ENCODE measurements at places on chromosomes 3 and 15.
A peak's percentile ranks its signal among the peaks of the same experiment; 100 is the strongest.

DNA sequence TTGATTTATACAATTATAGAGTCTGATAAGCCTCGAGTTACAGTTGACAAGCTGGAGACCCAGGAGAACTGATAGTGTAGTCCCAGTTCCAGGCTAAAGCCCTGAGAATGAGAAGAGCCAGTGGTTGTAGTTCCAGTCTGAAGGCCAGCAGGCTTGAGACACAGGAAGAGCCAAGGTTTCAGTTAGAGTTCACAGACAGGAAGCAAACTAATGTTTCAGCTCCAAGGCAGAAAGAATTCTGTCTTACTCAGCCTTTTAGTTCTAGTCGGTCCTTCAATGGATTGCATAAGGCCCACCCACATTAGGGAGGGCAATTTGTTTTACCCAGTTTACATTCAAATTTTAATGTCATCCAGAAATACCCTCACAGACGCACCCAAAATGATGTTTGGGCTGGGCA is 102.7 kb downstream of the CDIN1 start:
- DNase-seq = no peak

GRCh38 chr3:52982839-52983238 is 63.0 kb downstream of the SFMBT1 start:
- peak; percentile 12 for DNase-seq

GRCh38 chr3:41126961-41127360 is 72.3 kb upstream of the CTNNB1 start:
- no peak for DNase-seq

GRCh38 chr3:57998366-57999283 is 9.6 kb upstream of the FLNB start:
- DNase-seq = no peak

DNA sequence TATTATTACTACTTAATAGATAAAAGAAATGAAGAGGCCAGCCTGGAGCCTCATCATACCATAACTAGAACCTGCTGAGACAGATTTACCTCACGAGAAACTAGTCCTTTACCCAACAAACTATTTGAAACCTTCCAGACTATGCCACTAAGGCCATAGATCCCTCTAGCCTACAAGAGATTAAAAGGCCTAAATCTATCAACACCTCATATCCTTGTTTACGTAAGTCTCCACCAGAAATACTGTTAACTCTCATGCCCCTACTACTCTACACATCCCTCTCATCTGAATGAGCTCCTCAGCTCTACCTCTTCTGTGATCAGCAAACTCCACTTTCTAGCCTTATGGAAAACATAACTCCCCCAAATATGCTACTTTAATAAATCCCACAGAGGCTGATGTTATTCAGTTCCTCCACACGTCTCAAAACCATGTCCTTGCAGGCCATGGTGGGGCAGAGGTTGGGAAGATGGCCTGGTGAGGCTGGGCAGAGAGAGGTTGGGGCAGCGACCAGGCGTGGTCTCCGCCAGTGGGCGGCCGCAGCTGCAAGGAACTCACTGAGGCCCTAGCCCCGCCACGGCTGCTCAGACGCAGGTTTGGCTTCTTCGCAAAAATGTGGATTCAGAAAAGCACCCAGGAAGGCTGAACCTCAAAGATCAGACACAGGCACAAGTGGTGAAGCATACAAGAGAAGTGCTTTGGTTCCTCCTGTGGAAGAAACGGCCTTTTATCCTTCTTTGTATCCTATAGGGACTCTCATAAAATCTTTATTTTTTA is 65.8 kb downstream of the GSK3B start:
- DNase-seq = no peak

DNA sequence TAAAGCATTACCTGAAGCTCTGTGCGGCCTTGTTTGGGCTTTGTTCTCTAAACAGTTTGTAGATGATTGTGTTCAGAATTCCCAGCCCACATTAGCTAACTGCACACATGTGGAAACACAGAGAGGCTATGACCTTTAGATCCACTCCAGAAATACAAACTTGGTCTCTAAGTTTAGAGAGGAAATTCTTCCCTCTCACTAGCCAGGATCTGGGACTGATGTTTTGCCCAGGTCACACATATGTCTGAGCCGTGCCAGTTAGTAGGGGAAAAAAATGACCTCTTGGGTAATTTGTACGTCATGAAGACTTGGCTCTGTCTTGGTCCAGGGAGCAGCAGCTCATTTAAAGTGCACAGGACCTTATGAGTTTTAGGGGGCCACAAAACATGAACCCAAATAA is 223.1 kb downstream of the RBMS3 start:
- DNase-seq = no peak

- DNase-seq = no peak
Observed at GRCh38 chr15:65072617-65073016, 3.9 kb upstream of the KBTBD13 start.

DNA sequence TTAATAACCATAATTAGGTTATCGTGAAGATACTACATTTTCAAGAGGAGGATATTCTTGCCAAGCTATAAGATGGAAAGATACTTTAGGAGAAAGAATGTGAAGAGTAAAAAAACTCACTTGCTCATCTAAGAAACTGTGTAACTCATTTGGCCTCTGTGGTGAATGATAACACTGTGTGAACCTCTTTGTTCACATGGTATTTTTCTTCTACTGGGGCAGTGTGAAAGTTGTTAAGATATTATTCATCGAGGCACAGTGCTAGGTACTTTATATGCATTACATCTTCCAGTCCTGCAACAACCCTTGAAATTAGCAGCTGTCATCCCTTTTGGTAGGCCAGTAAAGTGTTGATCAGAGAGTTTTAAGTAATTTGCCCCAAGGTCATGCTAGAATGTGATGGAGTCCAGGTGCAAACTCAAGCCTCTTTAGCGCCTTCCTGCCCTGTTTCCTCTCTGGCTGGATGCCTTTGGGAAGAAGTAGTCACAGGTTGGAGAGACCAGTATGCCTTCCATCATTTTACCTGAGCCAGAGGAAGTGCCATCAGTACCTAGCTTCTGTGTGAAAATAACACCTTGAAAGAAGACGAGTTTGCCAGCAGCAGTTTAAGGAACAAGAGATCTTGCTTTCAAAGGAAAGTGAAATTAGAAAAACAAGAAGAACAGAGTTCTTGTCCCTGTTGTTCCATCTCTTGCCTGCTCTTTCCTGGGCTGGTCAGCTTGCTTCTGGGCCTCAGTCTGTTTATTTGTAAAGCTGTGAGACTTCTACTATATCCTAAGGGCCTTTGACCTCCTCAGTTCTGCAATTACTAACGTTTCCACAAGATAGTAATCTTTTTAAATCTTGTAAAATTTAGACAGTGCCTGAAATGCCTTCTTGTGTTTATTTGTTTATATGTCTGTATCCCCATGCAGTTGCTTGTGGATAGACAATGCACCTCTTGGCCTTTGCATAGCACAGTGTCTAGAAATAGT is 179.3 kb downstream of the FNDC3B start:
- DNase-seq = no peak

GRCh38 chr15:57591822-57592367 is at the start of gene MYZAP:
MYZAP (plus strand) TSS chr15:57591904; CDS start chr15:57592035, 131 bp downstream.
- peak; percentile 44 for DNase-seq

GRCh38 chr3:53837331-53837730 is 8.9 kb downstream of the CHDH start:
- DNase-seq = peak; percentile 10

DNA sequence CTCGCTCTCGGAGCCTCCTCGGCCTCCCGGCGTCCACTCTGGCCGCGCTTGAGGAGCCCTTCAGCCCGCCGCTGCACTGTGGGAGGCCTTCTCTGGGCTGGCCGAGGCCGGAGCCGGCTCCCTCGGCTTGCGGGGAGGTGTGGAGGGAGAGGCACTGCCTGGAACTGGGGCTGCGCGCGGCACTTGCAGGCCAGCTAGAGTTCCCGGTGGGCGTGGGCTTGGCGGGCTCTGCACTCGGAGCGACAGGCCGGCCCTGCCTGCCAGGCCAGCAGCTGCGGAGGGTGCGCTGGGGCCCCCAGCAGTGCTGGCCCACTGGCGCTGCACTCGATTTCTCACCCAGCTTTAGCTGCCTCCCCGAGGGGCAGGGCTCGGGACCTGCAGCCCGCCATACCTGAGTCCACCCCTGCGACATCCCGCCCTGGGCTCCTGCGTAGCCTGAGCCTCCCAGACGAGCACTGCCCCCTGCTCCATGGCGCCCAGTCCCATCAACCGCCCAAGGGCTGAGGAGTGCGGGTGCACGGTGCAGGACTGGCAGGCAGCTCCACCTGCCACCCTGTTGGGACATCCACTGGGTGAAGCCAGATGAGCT is 765.0 kb downstream of the IGSF11 start:
- no peak for DNase-seq

- DNase-seq = peak; percentile 50
Observed at GRCh38 chr15:75104804-75105557, 81.6 kb downstream of the PPCDC start.

DNA sequence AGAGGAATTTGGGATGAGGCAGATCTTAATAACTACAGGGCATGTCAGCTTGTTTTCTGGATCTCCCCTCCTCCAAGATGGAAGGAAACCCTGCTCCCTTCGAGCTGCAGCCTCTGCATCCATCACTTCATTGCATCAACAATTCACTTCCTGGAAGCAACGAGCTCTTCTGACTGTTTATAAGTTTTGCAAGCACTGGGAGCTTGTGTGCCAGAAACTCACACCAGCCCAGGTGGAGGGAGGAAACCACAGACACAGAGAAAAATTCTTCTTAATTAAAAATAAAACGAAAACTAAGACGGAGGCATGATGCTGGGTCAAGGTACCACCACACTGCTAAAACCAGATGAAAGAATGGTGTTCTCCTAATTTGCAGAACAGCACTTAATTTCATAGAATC is 10.6 kb downstream of the LRIG1 start:
- no peak for DNase-seq

GRCh38 chr3:58349792-58350626 is 17.3 kb downstream of the PXK start:
- DNase-seq = no peak

DNA sequence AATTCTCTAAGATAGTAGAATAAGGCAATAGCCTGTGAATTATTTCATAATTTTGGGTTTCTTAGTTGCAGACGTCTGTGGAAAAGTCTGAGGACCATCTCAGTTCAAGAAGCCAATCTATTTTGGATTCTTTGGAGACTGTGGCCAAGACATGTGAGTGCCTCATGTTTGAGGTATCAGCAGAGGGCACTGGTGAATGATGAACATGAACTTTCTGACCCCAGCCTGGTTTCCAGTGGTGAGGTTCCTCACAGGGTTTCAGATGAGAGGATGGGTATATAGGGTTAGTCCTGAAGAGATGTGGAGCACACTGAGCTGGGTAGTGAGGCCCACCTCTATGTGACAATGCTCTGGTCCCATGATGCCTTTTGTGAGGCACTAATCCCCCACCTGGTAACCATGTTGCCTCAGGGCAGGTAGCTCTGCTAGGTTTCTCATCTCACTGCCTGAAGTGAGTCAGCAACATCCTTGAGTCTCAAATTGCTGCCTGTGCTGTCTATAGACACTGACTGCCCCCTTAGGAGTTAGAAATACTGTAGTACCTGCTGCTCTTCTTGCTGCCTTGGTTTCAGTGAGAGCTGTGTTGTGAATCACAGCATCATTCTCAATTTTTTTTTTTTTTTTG is 32.3 kb downstream of the C3orf62 start:
- no peak for DNase-seq

DNA sequence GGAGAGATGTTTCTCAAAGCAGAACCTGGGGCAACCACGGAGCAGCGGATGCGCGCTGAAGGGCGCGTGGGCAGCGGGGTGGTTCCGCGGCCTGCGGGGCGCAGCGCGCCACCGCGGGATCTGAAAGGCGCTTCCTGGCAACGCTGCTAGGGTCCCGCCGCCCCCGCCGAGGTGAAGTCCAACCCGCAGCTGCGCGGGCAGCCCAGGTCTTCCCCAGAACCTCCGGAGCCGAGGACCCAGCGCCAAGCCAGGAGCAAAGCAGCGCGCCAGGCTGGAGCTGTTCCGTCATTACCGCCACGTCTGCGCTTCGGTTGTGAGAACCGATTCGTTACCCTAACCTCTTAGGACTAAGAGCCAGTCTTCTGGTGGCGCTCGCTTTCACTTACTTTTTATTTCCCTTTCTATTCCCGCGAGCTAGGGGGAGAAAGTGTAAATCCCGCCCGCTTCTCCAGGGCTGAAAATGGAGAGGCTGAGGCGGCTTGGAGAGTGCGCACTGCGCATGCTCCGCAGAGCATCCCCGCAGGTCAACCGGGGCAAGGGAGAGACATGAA is 3.2 kb upstream of the GABRG3 start:
- DNase-seq = no peak

- no peak for DNase-seq
Observed at GRCh38 chr3:179697736-179698332, 45.0 kb downstream of the USP13 start.

DNA sequence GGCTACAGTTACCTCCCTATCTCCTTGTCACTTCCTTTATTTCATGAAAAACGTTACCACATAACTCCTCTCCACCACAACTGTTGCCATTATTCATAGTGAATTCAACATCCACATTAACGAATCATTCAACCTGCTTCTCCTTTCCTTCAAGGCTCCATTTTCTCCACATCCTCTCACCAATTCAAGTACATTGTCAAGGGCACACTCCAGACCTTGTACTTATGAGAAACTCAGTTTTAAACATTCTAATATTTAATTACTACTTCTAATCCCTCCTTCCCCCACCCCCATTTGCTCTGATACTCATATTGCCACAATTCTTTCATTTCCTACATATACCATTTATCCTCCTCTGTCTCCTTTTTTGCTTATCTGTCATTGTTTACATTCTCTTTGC is 871.2 kb downstream of the TUSC7 start:
- DNase-seq = no peak

DNA sequence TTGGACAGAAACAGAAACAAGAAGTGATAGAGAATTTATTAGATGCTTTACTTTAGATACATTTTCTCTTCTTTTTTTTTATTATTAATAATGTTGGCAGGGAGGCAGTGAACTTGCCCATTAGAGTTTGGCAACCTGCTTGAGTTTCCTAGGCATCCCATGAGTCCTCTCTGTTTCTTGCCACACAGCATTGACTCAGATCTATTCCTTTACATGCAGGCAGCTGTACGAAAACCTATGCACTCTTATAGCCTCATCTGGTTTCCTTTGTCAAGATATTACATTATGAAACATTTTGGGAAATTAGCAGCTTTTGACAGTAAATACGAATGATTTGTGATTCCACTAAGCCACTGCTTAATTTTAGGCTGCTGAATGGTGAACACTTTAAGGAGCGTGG is 23.3 kb downstream of the IL1RAP start:
- DNase-seq = no peak

DNA sequence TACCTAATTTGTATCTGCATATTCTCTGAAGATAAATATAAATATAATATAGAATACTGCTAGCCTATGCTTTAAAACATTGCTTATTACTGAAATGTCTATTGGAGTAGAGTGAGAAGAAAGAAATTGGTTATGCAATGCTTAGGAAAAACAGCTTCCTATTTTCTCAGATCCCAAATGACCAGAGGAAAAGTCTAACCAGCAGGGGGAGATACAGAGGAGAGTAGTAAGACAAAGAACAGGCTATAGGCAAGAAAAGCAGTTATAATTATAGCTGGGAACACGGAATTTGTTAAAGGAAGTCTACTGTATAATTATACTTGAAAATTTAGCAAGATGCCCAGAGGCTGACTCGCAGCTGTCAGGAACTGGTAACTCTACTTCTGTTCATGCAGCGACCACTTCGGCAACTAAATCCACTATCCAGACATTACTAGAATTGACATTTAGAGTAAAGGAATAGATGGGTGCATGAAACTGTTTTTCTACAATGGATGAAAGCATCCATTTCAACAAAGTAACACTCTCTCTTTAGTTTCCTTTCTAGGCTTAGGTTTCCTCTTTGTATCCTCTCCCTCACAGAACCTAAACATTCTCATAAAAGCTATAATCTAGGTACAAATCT is 97.2 kb downstream of the TBC1D5 start:
- no peak for DNase-seq

GRCh38 chr15:73755481-73755880 is 2.3 kb upstream of the INSYN1 start:
- no peak for DNase-seq

- DNase-seq = no peak
Observed at GRCh38 chr15:101103598-101103997, 148.2 kb downstream of the CHSY1 start.

Measured in stimulated activated naive CD8-positive, alpha-beta T cell treated with anti-CD3 and anti-CD28 coated beads, Interleukin-15, Interleukin-2, amounts not matched to agents 100 U/mL and 50 U/mL, for 24 hours (primary cell).